ENCODE measurements at places on chromosomes 11 and 22.
A peak's percentile ranks its signal among the peaks of the same experiment; 100 is the strongest.

DNA sequence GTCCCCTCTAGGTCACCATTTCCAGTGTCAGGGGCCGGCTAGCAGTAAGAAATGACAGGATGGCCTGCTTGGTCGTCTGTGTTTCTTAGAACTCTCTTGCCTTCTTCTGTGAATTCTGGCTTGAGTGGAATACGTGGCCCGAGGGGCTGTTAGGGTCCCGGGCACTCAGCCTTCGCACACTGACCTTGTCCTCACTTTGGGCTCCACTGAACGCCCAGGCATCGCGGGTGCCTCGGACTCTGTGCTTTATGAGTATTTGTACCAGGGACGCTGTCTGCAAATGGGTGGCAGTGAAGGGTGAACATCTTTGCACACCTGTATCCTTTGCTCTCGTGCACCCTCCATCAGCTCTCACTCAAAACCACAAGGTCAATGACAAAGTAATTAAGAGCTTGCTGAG is 123.4 kb upstream of the ANO1 start:
- no peaks in the 10 kb centered on the region for H3K36me3 ChIP-seq
- no peak for DNase-seq
- no peak overlapping the region for H3K4me3 ChIP-seq
- H3K4me1 ChIP-seq = peaks cover 4% of the 10 kb centered on the region
- H3K27me3 ChIP-seq = no peaks in the 10 kb centered on the region

GRCh38 chr22:44648085-44648820 is 53.8 kb upstream of the PRR5 start:
- peaks cover 6% of the 10 kb centered on the region for H3K4me1 ChIP-seq
- no peak for DNase-seq
- H3K27ac ChIP-seq = no peak overlapping the region
- H3K36me3 ChIP-seq = no peaks in the 10 kb centered on the region
- no peak overlapping the region for H3K4me3 ChIP-seq

GRCh38 chr11:44066732-44067141 is 667 bp downstream of the ACCS start:
- H3K27me3 ChIP-seq = peaks cover 4% of the 10 kb centered on the region
- peak; percentile 86 for DNase-seq
- peak overlapping the region; percentile 77 for H3K27ac ChIP-seq
- peaks cover 10% of the 10 kb centered on the region for H3K4me1 ChIP-seq
- H3K36me3 ChIP-seq = no peaks in the 10 kb centered on the region

DNA sequence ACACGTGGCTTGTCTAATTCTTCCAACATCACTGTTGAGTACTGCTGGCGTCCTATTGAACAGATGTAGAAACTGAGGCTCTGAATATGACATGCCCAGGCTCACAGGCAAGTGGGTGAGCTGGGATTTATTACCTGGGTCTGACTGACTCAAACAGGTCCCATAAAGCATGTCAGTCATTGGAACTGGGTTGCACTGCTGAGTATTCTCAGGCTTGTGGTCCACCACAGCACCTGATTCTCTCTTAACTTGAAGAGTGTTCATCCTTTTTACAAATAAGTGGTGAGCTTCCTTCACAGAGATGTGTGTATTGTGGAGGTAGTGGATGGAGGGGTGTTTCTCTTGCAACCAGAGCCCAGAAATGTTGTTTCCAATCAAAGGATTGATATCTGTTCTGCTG is 44.5 kb downstream of the SC5D start:
- no peak for DNase-seq
- H3K27me3 ChIP-seq = peaks cover 5% of the 10 kb centered on the region
- H3K27ac ChIP-seq = no peak overlapping the region
- no peaks in the 10 kb centered on the region for H3K4me1 ChIP-seq
- no peak overlapping the region for H3K4me3 ChIP-seq

DNA sequence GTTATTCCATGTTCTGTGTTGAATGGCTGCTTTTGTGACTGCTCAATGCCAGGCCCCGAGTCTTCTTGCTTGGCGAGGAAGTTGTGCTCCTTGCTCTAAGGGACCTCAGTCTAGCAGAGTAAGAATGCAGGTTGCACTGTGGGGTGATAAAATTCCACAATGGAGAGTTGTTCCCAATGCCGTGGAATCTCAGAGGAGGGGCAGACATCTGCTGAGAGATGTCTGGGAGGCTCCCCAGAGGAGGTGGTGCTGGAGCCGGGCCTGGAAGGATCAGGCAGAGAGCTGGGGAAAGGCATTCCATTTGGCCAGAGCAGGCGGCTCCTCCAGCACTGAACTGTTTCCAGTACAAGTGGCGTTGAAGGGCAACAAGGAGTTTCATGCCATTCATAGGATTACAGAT is 55.2 kb downstream of the ST3GAL4 start:
- no peak for DNase-seq
- no peaks in the 10 kb centered on the region for H3K4me1 ChIP-seq
- peaks cover 5% of the 10 kb centered on the region for H3K36me3 ChIP-seq
- H3K27ac ChIP-seq = no peak overlapping the region

DNA sequence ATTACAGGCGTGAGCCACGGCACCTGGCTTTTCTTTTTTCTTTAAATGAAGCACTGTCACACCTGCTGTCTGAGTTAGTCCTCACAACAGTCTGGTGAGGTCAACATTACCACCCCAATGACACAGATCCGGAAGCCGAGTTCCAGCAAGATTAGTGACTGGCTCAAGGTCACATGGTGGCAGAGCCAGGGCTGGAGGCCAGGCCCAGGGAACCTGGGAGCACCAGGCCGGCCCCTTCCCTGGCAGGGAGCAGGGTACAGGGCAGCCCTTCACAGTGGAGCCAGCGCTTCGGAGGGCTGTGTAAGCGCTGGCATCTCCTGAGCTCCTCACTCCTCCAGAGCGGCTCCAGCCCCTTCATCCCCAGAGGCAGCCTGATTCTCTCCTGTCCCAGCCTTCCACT is 118.7 kb downstream of the ST3GAL4 start:
- no peak overlapping the region for H3K27ac ChIP-seq
- H3K4me3 ChIP-seq = no peak overlapping the region
- no peaks in the 10 kb centered on the region for H3K4me1 ChIP-seq

DNA sequence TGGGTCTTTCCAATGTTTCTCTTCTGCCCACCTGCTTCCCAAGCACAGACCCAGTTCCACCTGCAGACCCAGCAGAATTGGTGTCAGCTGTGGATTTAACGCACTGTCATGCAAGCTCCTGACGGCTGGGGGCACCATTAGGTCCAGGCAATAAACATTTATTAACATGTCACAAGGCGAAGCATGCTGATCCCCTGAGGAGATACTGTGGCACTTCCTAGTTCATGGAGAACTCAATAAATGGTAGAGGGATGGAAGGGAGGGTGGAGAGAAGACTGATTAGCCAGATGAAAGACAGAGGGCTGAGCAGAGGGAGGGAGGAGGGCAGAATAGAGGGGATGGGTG is 68.3 kb upstream of the TSPAN18 start:
- no peak overlapping the region for H3K4me3 ChIP-seq
- peaks cover 3% of the 10 kb centered on the region for H3K27me3 ChIP-seq
- DNase-seq = peak; percentile 55
- H3K36me3 ChIP-seq = no peaks in the 10 kb centered on the region
- H3K4me1 ChIP-seq = no peaks in the 10 kb centered on the region
- no peak overlapping the region for H3K27ac ChIP-seq

- peak; percentile 58 for DNase-seq
- no peaks in the 10 kb centered on the region for H3K27me3 ChIP-seq
- H3K27ac ChIP-seq = no peak overlapping the region
- no peaks in the 10 kb centered on the region for H3K4me1 ChIP-seq
- H3K36me3 ChIP-seq = no peaks in the 10 kb centered on the region
- no peak overlapping the region for H3K4me3 ChIP-seq
Measured at GRCh38 chr11:34890812-34891211, 25.4 kb downstream of the APIP start.

DNA sequence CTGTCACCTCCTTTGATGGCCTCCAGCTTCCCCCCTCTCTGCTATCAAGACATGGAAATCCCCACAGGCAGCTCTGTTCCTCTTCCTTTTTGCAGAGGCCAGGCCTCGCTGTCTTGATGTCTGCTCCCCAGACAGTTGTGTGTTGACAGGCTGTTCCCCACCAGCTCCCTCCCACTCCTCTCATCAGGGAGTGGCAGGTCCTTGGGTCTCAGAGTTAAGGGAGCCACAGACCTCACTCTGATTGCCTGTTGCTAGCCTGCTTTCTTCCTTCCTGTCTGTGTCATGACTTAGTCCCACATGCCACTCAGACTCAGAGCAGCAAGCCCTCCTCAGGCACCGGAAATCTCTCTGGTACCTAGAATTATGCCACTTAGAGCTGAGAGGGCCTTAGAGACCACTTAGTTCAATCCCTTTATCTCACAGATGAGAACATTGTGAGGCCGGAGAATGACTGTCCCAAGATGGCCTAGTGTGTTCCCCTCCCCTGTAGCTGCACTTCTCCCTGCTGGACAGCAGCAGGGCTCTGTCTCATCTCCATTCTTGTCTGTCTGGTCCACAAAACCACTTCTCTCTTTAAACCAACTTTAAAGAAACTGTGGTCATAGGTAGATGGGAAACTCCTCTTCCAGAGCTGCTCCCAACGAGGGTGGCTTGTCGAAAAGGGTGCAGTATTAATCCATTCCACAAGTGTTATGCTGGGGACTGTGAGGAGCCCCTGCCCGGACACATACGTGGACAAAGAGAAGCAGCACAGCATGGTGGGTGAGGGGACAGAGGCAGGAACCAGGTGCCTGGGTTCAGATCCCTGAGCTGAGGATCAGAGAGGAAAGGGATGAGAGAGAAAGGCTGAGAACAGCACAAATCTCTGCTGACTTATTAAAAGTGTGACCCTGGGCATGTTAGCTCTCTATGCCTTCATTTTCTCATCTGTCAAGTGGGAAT is 4.2 kb downstream of the AMPD3 start:
- no peak overlapping the region for H3K4me3 ChIP-seq
- no peak for DNase-seq
- no peak overlapping the region for H3K27ac ChIP-seq
- no peaks in the 10 kb centered on the region for H3K27me3 ChIP-seq
- peaks cover 2% of the 10 kb centered on the region for H3K4me1 ChIP-seq

GRCh38 chr11:123069908-123070821 is 8.2 kb upstream of the HSPA8 start:
- no peaks in the 10 kb centered on the region for H3K4me1 ChIP-seq
- no peaks in the 10 kb centered on the region for H3K27me3 ChIP-seq
- no peak overlapping the region for H3K4me3 ChIP-seq
- no peak for DNase-seq
- H3K36me3 ChIP-seq = no peaks in the 10 kb centered on the region

- no peaks in the 10 kb centered on the region for H3K36me3 ChIP-seq
- no peak overlapping the region for H3K4me3 ChIP-seq
- peaks cover 10% of the 10 kb centered on the region for H3K27me3 ChIP-seq
Measured at GRCh38 chr11:117902001-117902845, 25.8 kb upstream of the FXYD6 start.

DNA sequence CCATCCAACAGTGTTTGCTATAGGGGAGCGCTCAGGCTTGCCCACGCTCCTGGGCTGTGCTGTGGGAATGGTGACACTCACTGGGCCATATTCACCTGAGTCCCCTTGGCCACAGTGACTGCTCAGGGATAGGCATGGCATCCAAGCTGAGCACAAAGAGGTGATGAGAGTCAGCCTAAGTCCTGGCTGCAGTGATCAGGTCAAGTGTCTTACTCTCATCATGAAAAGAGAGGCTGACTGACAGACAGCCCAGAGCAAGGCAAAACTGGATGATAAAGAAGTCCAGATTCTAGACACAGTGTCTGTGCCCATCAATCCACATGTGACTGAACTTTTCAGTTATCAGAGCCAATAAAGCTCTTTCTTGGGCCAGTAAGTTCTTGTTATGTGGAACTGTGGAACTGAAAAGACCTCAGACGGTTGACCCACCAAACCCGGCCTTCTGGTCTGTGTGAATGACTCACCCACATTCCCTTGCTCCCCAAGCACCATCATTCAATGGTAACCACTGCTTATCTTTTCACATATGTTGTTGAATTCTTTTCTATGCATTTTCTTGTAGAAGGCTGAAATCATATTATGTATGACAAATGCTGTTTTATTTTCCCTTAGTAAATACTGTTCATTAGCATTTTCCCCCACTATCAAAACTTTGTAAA is 43.2 kb upstream of the YPEL1 start:
- no peaks in the 10 kb centered on the region for H3K27me3 ChIP-seq
- no peak overlapping the region for H3K4me3 ChIP-seq
- H3K4me1 ChIP-seq = no peaks in the 10 kb centered on the region

- no peak overlapping the region for H3K4me3 ChIP-seq
- no peak for DNase-seq
- H3K27ac ChIP-seq = no peak overlapping the region
- no peaks in the 10 kb centered on the region for H3K4me1 ChIP-seq
- H3K36me3 ChIP-seq = no peaks in the 10 kb centered on the region
Measured at GRCh38 chr22:34454598-34454997, 534.3 kb upstream of the LARGE1 start.

- no peaks in the 10 kb centered on the region for H3K36me3 ChIP-seq
- H3K4me3 ChIP-seq = no peak overlapping the region
- H3K4me1 ChIP-seq = no peaks in the 10 kb centered on the region
- DNase-seq = no peak
Measured at GRCh38 chr22:27609451-27609888, 192.1 kb downstream of the MN1 start.

GRCh38 chr11:118851970-118852369 is 31.7 kb upstream of the CXCR5 start:
- no peaks in the 10 kb centered on the region for H3K36me3 ChIP-seq
- H3K4me1 ChIP-seq = no peaks in the 10 kb centered on the region
- no peak overlapping the region for H3K27ac ChIP-seq
- no peaks in the 10 kb centered on the region for H3K27me3 ChIP-seq
- DNase-seq = no peak
- H3K4me3 ChIP-seq = no peak overlapping the region

GRCh38 chr11:126686938-126687337 is 313.6 kb downstream of the KIRREL3 start:
- no peaks in the 10 kb centered on the region for H3K36me3 ChIP-seq
- no peaks in the 10 kb centered on the region for H3K4me1 ChIP-seq
- no peak overlapping the region for H3K27ac ChIP-seq
- no peak for DNase-seq
- H3K27me3 ChIP-seq = no peaks in the 10 kb centered on the region

GRCh38 chr22:49955581-49956417 is 4.8 kb upstream of the PIM3 start:
- H3K27me3 ChIP-seq = no peaks in the 10 kb centered on the region
- no peaks in the 10 kb centered on the region for H3K36me3 ChIP-seq
- H3K4me3 ChIP-seq = no peak overlapping the region
- no peak overlapping the region for H3K27ac ChIP-seq
- DNase-seq = no peak
- H3K4me1 ChIP-seq = peaks cover 22% of the 10 kb centered on the region

DNA sequence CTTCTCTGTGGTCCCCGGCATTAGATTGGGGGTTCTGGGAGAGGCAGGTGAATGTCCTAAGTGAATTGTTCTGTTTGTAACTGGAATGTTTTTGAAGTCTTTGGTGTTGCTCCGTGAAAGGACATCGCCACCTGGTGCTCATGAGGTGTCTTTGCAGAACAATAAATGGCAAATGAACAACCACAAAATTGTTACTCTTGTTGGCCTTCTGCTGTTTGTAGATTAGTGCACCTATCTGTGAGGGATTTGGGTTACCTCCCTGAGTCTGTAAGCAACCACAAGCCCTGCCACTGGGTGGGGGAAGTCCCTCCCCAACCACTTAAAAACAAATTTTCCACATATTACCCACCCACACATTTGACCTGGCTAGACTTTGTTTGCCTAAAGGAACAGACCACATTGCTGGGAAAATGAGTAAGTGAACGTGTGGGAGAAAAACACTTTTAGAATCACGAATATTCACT is 4.7 kb downstream of the MPEG1 start:
- no peaks in the 10 kb centered on the region for H3K36me3 ChIP-seq
- DNase-seq = peak; percentile 41
- H3K4me1 ChIP-seq = no peaks in the 10 kb centered on the region

All from endothelial cell of umbilical vein (primary cell).